ENCODE measurements at places on chromosomes 2 and 18.
A peak's percentile ranks its signal among the peaks of the same experiment; 100 is the strongest.

DNA sequence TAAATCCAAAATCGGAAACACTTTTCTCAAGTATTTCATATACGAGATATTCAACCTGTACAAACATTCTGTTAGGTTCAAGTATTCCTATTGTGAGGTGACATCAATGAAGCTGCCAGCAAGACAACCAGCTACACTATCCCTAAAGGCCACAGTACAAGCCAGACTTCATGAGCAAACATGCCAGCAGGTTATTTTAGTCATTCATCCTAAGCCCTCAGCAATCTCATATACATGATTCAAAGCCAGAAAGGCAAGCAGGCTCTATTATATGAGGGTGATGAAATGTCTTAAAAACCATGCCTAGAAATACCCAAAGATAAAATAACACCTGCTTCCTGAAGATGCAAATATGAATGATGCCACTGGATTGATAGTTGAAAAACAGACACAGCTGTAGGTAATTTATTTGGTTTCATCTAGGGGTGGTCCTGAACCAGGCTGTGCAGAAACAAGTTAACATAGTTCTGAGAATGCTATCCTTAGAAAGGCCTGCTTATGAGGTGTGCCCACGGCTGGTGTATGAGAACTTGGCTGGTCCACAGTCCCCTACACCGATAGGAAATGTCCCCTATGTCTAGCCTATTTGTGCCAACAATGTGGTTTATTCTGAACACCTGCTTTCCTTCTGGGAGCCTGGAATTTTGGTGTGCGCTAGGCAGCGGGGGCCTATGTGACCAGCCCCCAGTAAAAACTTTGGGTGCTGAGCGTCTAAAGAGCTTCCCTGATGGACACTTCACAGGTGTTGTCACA lies 48.2 kb upstream of the KIDINS220 start:
- DNase-seq = no peak

DNA sequence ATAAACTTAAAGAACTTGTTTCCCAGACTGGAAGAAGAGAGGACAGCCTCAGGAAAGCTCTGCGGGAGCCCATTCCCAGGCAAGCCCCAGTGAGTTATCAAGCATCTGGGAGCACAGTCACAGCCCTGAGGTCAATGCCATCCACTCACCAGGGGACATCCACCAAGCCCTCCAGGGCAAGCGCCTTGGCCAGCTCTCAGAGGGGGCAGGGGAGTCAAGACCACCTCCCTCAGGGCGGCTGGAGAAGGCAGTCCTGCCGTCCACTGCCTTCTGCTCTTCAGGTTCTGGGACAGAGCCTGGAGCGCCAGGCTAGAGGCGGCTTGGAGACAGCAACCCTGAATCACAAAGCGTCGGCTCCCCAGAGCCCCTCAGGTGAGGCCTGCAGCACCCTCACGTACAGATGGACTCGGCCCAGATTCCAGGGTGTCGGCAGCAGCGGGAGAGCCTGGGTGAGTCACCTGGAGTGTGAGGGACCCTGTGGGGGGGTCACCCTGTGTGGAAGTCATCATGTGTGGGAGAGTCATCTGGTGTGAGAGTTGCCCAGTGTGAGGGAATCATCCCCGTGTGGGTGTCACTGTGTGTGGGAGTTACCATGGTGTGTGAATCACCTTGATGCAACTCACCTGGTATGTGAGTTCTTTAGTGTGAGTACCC lies 100.9 kb upstream of the TEX51 start:
- DNase-seq = no peak

DNA sequence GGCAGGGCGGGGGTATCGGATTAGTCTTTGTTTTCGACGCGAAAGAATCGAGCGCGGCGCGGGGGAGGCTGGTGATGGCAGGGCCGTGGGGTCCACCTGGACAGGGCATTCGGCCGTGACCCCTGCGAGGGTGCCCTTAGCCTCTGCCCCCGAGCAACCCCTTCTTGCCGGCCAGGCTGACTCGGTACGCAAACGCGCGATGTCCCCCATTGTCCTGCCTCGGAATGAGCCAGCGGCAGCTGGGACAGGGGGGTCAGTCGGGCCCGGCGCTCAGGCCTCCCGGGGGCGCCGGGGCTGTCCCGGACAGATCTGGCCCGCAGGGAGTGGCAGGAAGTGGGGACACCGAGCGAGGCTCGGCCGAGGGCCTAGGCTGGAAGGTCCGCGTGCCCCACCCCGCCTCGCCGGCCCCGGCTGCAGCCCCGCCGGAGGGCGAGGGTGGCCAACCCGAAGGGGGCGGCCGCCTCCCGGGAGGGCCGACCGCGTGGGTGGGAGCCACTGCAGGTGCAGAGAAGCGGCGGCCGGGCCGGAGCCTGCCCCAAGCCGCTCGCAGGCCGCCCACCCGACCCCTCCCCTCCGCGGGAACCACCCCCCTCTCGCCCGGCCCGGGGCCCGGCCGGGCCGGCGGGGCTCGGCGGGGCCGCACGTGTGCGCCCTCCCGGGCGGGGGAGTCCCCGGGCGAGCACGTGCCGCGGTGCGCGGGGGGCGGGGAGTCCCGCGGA lies at the start of gene TET3:
TSS of gene TET3 (plus strand) at position 708 of the 719 bp plus-strand sequence. CDS start 1,494 bp downstream, outside the sequence.
- DNase-seq = peak; percentile 27

GRCh38 chr2:130288467-130289403 lies 54.0 kb upstream of the IMP4 start:
- no peak for DNase-seq

DNA sequence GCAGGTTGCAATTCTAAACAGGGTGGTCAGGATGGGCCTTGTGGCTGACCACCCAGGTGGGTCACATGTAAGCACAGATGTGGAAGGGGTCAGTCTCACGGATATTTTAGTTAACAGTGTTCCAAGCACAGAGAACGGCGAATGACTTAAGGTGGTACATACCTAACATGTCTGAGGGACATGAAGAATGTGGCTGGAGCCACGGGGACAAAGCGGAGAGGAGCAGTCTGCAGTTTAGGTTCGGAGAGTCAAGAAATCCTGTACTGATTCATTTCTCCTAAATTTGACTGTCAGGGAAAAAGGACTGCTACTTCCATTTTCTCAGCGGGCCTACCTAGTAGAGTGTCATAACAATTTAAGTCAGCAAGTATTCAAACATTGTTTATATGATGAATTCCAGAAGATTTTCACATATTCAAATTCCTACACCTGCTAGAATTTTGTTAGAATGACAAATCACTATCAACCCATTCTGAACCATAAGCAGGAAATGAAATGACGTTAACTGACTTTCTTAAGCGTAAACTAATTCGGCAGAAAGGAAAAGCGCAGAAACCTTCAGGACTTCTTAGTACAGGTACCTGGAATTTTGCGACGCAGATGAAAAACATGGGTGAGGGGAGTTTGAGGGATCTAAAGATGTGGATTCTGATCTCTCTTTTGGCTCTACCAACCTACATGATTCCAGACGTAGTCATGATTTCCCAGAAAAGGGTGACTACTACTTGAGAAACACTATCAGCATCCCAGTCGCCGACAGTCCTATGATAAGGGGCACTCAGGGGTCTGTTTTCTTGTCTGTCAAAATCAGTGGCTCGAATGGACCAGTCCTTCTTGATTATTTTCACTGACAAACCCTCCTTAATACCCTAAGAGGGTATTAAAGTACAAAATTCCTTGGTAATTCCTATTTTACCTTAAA lies 41.3 kb downstream of the PTPN2 start:
- no peak for DNase-seq

- DNase-seq = no peak
These were observed 101.5 kb upstream of the CCDC195 start for GRCh38 chr2:224817676-224818075.

GRCh38 chr18:60556326-60556725 lies 183.8 kb upstream of the MC4R start:
- DNase-seq = no peak

DNA sequence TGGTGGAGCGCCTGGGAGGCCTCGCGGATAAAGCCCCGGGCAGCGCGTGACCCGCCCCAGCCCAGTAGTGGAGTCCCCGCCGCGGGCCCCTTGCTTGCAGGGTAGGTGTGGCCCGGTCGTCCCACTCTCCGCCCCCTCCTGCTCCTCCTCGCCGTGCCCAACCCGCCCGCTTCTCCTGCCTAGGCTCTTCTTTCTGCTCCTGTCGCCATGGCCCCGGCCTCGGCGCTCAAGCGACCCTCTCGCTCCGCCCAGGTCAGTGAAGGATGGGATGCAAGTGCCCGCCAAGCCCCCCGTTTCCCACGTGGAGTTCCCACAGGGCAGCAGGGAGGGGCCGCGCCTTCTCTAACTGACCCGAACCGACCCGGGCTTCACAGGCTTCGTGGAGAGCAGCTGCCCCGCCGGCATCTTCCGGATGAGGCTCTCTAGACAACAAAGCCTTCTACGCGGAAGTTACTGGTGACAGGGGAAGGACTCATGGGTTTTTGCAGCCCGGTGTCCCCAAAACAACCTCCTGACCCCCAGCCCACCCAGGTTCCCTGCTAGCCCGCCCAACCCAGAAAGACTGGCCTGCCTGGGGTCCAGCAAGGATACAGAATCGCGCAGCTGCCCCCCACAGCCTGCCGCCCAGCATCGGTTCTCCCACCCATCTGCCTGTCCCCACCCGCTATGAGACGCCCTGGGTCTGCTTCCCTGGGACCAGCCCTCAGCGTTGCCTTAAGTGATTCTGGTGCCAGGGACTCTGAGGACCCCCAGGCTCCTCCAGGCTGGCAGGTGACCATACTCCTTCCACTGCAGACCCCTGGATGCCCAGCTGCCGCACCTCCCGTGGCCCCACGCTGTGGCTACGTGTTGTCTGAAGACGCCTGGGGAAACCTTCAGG lies 32.8 kb downstream of the TTC32 start:
- DNase-seq = peak; percentile 22

DNA sequence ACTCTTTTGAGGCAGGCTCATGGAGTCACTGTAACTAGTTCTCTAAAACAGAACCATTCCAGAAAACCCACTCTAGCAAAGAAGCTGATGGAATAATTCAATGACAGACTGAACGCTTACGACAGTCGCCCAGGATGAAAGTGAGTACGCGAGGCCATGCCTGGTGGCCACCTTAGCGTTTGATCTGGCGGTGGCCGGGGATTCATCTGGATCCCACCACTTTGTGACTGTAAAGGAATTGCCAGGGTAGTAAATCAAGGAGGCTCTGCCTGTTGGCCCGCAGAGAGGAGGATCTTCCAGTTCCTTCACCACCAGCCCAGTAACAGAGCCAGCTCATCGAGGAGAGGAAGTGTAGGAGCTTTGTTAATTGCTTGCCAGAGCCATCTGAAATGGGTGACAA lies 34.6 kb downstream of the GREB1 start:
- no peak for DNase-seq

GRCh38 chr18:7545734-7546133 lies 21.4 kb upstream of the PTPRM start:
- DNase-seq = no peak

DNA sequence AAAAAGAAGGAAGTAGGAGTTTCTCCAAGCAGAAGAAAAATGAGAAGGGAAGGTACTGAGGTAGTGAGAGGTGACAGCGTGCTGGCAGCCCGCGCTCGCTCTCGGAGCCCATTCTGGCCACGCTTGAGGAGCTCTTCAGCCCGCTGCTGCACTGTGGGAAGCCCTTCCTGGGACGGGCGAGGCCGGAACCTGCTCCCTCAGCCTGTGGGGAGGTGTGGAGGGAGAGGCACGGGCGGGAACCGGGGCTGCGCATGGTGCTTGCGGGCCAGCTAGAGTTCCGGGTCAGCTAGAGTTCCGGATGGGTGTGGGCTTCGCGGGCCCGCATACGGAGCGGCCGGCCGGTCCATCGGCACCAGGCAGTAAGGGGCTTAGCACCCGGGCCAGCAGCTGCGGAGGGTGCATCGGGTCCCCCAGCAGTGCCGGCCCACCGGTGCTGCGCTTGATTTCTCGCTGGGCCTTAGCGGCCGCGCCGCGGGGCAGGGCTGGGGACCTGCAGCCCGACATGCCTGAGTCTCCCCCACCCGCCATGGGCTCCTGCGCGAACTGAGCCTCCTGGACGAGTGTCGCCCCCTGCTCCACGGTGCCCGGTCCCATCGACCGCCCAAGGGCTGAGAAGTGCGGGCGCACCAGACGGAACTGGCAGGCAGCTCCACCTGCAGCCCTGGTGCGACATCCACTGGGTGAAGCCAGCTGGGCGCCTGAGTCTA lies 11.1 kb upstream of the CYS1 start:
- DNase-seq = no peak

Data from fibroblast of skin of scalp (primary cell).